ENCODE measurements at places on chromosomes 13 and 19.

- no peak for DNase-seq
Observed at GRCh38 chr13:101942038-101942437, 459.8 kb downstream of the FGF14 start.

GRCh38 chr13:58476206-58476918 lies 844.8 kb downstream of the PCDH17 start:
- DNase-seq, result no peak

DNA sequence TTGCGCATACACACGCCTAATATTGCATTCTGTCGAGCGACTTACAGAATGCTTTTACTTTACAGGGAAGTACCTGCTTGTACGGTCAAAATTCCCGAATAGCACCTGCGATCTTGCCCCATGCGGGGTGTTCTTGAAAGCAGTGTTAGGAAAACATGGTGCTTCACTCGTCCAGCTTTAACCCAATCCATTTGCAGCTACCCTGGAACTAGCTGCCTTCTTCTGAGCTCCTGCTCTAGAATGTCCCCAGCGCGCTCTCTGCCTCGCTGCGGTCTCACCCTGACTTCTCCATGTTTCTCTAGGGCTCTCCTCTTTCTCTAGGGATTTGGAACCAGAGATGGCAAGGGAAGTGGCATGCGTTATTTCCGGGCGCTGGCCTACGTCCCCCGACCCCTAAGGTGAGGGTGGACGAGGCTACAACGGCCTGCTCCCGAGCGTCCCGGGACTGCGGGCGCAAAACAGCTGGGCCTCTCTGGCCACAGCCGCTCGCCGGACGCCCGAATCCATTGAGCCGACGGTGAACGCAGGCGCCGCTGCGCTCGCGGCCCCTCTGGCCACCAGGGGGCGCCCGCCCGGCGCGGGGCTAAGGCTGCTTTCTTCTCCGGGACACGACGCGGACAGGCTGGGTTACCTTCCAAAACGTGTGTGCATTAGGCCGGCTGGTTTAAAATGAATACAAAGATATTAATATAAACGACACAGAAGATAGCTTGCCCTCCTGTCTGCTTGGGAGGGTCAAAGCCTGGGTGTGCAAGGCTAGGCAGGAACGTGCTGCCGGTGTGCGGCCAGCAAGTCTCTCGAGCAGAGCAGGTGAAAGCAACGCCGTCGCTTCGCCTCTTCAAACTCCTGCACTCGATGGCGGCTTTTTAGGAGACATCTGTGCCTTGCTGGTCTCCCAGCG lies 1.8 kb upstream of the SPRY2 start:
- peak; percentile 88 for DNase-seq

DNA sequence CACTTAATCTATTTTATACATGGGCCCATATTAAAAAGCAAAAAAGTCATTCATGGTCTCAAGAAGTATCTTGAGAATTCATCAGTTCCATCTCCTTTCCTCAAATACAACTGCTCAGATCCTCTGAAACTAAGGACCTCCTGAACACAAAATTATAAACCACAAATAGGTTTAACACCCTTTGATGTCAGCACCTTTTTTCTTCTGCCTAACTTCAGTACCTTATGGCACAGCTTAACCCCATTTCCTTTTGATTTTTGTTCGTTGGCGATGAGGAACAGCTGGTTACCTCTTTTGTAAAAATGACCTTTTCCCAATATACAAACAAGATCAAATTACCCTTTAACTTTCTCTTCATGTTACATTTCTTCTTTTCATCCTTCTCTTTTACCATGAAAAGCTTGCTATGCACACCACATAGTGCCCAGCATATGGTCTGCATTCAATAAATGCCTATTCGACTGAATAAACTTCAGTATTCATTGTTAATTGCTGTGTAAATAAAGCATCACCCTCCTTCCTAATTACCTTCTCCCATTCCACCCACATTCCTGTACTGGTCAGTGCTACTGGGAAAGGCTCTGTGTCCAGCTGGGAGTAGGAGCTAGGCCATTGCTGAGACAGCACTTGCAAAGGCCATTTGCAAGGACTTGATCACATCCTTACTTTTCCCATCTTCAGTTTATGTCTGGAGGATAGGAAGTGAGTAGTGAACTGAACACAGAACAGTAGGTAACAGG lies 317.9 kb downstream of the SHISA2 start:
- no peak for DNase-seq

GRCh38 chr19:45137179-45137761 lies 23.5 kb downstream of the NKPD1 start:
- DNase-seq, result no peak

GRCh38 chr19:35056513-35057063 lies 15.1 kb downstream of the HPN start:
- DNase-seq, result no peak

DNA sequence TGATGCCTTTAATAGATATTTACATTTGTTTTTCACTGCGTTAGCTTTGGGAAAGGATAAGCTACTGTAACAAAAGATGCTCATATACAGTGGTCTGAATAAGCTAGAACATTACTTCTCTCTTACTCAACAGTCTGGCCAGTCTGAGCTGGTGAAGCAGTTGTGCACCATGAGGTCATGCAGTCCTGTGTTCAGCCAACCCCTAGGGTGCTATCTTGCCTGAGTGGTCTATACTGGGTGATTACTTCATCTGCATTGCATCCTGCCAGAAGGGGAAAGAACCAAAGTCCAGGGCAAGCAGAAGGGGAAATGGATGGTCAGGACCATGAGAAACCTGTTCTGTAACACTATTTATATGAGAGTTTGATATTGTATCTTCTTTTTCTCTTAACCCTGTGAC lies 31.5 kb downstream of the ERCC5 start:
- no peak for DNase-seq

GRCh38 chr19:6065685-6066374 lies 44.5 kb downstream of the RFX2 start:
- no peak for DNase-seq

DNA sequence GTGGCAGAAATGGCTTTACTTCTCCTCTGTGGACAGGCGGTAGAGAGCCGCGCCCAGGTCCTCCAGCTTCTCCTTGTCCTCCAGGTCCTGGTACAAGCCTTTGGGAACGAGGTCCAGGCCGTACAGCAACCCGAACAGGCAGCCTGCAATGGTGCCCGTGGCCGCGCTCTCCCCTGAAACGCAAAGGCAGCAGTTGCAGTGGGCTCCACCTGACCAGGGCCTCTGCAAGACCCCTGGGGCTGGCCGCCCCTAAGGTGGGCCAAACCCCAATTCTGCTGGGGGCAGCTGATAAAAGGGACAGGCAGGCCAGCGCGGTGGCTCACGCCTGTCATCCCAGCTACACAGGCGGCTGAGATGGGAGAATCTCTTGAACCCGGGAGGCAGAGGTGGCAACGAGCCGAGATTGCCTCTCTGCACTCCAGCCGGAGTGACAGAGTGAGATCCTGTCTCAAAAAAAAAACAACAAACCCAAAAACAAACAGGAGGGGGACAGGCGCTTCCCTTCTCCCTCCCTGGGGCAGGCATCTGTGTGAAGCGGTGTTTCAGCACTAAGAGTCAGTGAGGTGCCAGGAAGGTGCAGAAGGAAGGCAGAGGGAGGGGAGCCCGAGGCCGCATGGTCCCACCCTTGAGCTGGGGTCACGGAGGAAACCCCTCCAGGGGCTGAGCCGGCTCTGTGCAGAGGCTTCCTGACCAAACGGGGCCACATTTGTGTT lies 30.3 kb downstream of the ADPRHL1 start:
- DNase-seq, result peak; percentile 58

DNA sequence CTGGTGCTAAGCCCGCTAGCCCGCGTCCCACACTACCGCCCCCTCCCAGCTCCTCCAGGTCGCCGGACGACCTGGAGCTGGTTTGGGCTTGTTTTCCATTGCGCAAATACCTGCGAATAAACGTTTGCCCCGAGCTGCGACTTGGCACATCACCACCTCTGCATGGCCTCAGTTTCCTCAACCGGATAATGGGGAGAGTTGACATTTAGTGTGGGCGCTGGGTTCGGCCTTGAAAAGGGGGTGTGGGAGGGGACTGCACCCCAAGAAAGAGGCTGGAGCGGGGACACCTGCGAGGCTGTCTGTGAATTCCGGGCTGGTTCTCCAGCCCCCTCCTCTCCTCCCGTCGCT lies 11.0 kb upstream of the JUND start:
- DNase-seq, result no peak

DNA sequence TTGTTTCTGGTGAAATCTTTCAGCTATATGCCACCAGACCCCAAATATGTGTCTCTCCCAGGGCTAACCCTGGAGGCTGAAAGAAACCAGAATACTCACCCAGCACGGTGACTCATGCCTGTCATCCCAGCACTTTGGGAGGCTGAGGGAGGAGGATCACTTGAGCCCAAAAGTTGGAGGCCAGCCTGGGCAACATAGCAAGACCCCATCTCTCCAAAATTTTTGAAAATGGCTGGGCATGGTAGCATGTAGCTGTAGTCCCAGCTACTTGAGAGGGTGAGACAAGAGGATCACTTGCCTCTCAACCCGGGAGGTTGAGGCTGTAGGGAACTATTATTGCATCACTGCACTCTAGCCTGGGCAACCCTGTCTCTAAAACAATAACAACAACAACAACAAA lies 76.1 kb upstream of the UQCRFS1 start:
- DNase-seq, result peak; percentile 6

- DNase-seq, result no peak
Observed at GRCh38 chr19:50252111-50252886, 48.9 kb downstream of the MYH14 start.

GRCh38 chr19:51047031-51047335 lies 12.2 kb upstream of the KLK12 start:
- DNase-seq, result no peak

DNA sequence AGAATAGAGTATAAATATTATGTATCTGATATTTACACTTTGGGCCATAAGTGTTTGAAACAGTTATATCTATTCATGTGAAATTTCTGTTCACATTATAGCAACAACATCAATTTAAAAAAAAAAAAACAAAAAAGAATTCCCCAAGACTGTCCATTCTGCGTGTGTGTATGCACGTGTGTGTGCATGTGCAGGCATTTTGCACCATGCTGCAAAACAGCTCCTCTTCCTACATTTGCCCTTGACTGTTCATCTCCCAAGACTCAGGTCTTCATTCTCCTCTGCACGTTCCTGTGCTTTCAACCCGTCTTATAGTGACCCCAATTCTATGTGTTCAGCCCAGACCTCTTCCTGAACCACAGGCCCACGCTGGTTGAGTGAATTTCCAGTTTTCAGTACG lies 149.4 kb downstream of the SHISA2 start:
- no peak for DNase-seq

GRCh38 chr19:13864046-13864666 lies 12.8 kb upstream of the NANOS3 start:
- no peak for DNase-seq

- no peak for DNase-seq
Observed at GRCh38 chr13:39777527-39778061, 122.1 kb downstream of the COG6 start.

DNA sequence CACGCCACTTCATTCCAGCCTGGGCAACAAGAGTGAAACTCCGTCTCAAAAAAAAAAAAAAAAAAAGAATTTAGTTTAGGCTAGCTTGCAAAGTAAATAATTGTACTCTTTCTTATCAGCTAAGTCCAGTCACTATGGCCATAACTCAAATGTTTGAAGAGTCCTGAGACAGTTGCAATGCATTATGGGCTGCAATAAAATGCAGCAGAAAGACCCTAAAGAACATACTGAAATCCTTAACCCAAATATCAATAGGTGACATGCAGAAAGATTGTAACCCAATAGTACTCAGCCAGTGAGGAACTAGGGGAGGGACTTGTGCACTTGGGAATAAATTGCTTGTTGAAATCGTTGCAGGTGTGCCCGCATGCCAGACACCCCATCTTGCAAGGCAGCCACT lies 20.9 kb upstream of the FFAR2 start:
- no peak for DNase-seq

- no peak for DNase-seq
Observed at GRCh38 chr13:97403893-97404750, 29.8 kb upstream of the RAP2A start.

GRCh38 chr19:40592170-40592569 lies 9.0 kb upstream of the LTBP4 start:
- DNase-seq, result no peak

GRCh38 chr13:44686531-44686934 lies 110.4 kb upstream of the TSC22D1 start:
- DNase-seq, result no peak

DNA sequence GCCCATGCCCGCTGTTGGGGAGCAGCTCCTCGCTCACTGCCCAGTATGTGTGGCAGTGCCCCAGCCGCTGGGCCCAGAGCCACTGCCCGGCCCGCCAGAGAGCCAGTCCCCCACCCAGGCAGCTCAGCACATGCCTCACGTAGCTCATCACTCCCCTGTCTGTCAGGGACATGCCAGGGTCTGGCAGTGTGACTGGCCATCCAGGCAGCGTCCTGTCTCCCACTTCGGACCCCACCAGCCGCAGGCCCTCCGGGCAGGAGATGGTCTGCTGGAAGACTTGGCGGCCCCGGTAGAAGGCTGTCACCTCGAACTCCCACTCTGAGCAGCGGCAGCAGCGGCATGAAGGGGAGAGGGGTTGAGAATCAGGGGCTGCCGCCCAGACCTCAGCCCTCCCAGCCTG lies 3.6 kb downstream of the IRF3 start:
- no peak for DNase-seq

DNA sequence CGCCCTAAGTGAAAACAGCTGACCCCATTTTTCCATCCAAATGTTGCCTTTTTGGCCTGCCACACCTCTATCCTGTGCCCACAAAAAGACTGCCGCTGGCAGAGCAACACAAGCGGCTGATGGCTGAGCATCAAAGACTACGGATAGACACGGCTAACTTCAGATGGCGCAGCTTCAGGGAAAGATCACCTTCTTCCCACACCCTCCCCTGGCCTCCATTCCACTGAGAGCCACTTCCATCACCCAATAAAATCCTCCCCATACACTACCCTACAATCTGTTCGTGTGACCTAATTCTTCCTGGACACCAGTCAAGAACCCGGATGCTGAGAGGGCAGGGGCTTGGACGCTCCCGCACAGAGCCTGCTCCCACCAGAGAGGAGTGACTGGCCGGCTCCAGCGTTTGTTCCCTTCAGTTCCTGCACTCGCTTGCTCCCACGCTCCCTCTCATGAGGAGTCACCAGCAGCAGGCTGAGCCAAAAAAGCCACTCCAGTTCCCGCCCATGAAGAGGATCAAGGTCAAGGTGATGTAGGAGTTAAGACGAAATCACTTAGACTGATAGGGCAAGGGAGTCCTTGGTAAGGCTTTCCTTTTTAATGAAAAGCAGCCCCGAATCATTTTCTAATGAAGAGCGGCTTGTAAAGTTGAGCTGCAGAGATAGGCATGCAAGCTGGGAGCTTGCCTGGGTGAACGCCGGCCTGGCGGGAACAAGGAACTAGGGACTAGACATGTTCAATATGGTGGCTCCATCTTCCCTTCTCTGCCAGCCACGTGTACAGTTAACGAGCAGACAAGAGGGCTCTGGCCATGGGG lies 35.7 kb downstream of the TSKS start:
- DNase-seq, result no peak

DNA sequence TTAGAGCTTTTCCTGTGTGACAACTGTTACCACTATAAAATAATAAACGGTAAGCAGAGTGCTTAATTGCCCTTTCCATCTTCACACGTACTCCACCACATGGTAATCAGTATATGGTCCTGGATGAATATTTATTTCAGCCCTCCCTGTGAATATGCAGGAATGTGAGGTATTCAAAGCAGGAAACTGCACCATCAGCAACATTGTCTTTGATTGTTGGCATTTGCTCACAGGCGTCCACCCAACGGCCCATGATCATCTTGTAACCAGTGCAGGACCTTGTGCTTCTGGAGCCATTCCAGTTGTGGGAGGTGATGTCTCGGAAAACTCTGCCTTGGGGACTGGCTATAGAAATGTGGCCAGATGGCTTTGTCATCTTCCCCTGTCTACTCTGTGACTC lies 132.6 kb downstream of the COG6 start:
- DNase-seq, result no peak

- no peak for DNase-seq
Observed at GRCh38 chr13:22102271-22102670, 431.4 kb downstream of the FGF9 start.

GRCh38 chr13:106182404-106182803 lies 353.1 kb downstream of the EFNB2 start:
- DNase-seq, result no peak

Data from natural killer cell treated with Interleukin-12 subunit alpha and Interleukin-12 subunit beta and Interleukin-15 and Interleukin-18, amount 100 ng/mL, for 72 hours (primary cell).